ENCODE measurements at places on chromosomes 5 and 9.

DNA sequence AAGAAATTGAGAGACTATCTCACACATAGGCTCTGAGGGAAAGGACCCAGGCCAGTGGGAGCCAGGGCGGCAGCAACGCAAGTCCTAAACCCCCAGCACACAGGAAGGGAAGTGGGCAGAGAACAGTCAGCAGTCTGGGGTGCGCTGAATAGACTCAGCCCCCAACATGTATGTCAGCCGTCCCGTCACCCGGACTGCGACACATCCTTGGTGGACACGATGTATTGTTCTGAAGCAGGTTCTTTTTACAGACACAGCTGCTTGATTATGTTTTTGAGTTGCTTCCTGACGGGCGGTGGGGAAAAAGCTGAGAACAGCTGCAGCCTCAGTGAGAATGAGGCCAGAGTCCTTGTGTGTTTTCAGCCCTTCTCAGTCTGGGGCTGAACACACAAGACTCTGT is 64.1 kb upstream of the CXCL14 start:
- no peak for DNase-seq

DNA sequence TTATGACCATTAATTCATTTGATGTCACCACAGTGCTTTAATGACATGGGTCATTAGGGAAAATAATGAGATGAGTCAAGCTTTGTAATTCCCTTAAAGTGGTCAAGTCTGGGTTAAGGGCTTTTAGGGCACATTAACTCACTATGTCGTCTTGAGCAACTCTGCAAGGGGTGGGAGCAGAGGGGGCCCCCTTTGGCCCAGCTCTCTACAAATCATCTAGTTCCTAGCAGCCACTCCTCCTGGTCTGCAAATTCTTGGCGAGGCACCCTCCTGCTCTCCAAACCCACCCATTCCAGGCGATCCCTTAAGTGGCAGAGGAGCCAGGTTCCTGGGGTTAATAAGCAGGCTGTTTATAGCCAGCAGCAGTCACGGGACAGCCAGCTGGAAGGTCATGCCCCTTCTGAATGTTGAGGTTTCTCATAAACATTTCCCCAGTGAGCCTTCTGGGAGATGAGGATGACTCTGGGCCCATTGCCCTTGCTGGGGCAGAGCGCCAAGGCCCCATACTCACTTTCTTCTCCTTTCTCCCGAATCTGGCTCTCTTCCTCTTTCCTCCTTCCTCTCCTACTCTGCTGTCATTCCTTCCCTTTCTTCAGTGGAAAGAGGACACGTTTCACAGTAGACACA is 14.3 kb upstream of the GPX3 start:
- DNase-seq, result no peak

- DNase-seq, result no peak
These were observed 9.3 kb upstream of the RBM22 start for GRCh38 chr5:150710165-150710564.

DNA sequence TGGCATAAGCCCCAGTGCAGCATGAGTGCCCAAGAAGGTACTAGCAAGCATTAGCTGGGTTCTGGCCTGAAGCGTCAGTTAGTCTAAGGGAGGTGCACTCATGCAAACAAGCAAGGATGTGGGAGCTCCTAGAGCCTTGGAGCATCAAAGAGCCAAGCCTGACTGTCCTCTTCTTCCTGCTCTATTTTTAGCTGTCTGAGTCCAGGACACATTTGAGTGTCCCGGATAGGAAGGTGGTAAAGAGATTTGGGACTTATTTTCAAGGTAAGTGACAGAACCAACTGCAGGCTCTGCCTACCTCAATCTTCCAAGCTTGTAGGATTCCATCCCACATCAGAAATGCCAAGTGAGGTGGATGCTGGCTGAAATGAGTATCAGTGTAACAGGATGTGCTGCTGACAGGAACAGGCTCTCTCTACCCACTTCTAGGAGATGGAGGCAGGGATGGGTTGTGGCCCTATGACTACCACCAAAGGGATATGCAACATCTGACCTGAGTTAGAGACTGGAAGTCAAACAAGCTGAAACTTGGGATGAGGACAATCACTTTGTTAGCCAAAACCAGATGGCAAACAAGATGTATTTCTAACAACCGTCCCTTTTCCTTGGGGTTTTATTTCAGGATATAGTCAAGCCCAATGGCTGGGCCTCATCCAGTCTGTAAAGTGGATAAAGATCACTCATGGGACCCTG is 15.1 kb downstream of the MACROH2A1 start:
- no peak for DNase-seq

DNA sequence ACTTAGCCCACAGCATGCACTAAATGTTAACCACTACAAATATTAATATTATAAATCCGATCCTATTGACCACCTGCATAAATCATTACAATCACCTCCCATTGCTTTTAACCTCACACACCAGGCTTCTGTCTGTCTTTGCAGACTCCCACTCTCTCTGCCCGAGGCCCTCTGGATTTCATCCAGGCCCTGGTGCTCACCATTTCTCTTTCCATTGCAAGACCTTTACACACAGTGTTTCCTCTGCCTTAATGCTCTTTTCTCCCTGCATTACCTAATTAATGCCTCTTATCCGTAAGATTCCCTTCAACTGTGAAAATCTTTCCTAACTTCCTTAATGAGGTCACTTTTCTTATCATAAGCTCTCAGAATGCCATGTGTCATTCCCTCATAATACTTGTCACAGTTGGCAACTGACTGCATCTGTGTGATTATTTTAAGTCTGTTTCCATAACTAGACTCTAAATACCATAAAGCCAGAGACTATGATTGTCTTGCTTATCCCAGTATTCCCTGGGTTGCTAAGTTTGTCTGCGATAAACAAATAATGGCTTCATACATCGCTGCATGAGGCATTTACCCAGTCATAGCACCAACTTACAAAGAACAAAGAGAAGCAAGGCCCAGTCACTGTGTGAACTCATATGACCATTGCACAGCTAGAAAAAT is 155.1 kb downstream of the CCDC192 start:
- DNase-seq, result no peak

DNA sequence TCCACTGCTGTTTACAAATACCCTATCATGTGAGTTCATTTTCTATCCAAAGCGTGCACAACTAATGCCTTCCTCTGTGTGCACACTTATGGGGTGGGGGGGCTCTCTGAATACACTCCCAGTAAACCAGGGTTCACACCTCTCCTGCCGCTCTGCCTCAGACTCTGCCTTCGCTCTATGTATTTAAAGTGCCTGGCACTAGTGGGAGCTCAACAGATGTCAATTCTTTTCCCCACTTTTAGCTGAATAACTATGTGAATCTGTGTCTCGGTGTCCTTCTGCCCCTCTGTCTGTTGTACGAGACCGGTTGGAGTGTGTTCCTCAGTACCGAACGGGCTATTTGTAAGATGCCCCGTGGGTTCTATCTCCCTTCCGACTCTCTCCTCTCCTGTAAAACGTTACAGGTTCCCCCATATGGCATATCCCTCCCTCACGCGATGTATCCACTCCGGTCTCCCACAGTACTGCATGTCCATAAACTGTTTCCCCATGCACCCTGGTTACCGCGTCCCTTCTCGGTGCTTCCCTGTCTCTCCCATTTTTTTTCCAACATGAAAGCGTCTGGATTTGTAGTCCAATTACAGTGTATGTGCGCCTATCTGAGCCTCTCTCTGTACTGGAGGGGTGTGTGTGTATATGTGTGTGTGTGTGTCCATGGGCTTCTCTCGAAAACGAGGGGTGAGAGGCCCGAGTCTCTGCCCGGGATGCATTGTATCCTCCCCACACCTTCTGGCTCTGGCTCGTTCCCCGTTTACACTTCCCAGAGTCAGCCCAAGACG is 1.6 kb downstream of the ELL2 start:
- no peak for DNase-seq

DNA sequence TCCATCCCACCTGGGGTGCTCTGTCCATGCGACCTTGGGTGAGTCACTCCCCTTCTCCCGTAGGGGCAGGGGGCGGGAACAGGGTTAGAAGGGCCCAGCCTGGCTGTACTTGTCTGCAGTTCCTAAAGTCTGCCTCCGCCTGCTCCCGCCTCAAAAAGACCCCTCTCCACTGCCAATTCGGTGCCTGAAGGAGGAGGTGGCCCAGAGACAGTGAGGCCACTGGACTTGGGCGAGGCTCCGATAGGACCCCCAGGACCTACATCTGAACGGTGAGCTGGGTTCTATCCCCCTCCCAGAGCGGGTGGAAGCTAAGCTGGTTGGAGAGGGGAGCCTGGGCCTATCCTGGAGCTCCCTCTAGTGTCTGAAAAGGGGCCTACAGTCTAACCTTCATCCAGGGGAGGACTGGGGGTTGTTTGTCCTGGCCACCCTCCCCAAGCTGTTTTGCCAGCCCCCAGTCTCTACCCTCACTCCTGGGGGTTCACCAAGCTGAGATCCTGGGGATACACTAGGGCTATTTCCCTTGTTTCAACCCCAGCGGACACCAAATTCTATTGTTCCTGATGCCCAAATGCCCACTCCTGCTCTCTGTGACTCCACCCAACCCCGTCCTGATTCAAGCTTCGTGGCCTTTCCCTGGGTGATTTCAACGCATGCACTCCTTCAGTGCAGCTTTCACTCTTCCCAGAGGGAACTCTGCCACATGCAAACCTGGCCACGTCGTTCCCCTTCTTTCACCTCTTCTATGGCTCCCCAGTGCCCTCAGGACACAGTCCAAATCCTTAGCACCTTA is 6.1 kb upstream of the CRB2 start:
- DNase-seq, result peak; percentile 25

GRCh38 chr5:96812851-96813250 is 5.1 kb upstream of the ERAP1 start:
- DNase-seq, result no peak

- peak; percentile 34 for DNase-seq
These were observed 71.5 kb downstream of the ANKRD33B start for GRCh38 chr5:10635257-10635866.

DNA sequence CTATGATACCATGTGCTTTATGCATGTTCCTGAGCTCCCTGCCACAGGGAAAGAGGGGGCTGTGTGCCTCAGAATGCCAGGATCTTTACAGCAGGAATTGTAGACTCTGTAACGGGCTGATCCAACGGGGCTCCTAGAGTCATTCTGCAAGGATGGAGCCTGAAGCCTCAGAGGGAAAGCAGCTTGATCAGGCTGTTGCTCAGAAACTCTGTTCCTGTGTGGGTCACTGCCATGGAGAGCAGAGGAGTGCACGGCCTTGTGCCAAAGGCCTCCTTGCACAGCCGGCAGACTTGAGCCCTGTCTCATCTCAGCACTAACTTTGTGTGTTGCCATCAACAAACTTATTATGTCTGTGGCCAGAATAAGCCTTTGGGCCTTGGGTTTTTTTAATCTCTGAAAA is 51.8 kb downstream of the AMBP start:
- no peak for DNase-seq

GRCh38 chr5:114477816-114478334 is 116.0 kb downstream of the KCNN2 start:
- DNase-seq, result no peak

DNA sequence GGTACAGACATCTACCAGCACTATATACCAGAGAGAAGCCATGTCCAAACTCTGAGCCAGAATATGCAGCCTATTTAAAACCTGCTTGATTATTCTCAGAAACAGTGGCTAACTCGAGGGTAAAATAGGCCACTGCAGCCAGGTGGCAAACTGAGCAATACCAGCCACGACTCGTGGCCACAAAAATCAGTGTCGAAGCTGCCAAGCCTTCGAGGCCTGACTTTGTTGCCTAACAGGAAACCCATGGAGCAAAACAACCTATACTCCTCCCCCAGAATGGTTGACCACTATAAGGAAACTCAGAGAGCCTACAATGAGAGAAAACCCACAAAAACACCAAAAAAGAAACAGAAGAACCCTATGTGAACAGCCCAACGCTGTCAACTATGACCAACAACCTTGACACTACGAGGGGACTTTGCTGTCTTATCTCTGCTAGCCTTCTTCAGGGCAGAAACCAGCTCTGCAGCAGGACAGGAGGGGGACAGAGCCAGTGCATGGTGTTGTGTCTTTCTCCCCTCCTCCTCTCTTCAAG is 133.8 kb downstream of the TMEM174 start:
- DNase-seq, result no peak

GRCh38 chr9:70147651-70148050 is 104.0 kb downstream of the MAMDC2 start:
- no peak for DNase-seq

DNA sequence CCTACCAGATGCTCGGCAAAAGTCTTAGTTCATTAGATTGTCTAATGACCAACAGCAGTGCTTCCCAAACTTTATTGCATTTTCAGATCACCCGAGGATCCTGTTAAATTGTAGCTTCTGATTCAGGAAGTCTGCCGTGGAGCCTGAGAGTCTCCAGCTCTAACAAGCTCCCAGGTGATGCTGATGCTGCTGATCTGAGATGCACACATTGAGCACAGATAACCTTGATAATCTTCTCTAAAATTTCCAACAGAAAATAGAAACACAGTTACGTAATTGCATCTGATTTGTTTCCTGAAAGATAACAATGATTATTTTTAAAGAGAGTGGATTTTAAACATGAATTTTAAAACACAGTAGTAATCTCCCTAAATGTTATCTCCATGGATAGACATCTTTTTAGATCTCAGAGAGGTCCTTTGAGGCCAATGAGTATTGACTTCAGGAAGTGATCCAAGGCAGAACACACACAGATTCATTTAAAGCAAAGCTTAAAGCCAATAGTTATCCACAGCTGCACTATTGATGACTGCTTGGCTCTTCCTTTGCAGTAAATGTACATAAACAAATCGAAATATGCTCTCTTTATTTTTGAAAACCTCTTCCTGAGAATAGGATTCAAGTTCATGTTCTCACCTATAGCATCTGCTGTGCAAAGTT is 122.8 kb upstream of the TNPO1 start:
- no peak for DNase-seq

DNA sequence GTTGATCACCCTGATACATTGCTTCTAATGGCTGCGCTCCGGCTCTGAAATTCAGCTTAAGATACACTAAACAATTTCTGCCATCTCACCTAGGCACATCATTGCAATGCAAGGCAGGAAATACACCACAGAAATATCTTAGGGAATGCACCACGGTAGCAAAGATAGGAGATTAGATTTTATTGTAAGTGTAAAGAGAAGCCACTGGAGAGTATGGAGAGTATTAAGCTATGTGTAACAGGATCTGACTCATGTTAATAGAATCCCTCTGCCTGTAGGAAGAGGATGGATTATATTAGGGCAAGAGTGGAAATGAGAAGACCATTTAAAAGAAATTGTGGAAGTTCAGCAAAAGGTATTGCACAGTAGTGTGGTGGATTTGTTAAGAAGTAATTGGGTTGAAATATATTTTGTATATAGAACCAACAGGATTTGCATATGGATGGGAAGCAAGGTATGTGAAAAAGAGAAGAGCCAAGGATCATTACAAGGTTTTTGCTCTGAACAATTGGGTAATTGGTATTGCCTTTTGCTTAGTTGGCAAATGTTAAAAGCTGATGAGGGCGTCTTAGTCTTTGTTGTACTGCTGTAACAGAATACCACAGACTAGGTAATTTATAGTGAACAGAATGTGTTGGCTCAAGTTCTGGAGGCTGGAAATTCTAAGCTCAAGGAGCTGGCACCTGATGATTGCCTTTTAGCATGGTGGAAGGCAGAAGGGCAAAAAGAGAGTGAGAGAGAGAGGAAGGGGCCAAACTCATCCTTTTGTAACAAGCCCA is 636.1 kb downstream of the PSAT1 start:
- no peak for DNase-seq

GRCh38 chr9:26210338-26210851 is 532.2 kb upstream of the TUSC1 start:
- no peak for DNase-seq
